ENCODE measurements at places on chromosomes 5 and 9. TPM values are rescaled to one million over a fixed set of nuclear protein-coding genes. Genes with fewer than 3 reads are reported as not detected.
A peak's percentile ranks its signal among the peaks of the same experiment; 100 is the strongest.

DNA sequence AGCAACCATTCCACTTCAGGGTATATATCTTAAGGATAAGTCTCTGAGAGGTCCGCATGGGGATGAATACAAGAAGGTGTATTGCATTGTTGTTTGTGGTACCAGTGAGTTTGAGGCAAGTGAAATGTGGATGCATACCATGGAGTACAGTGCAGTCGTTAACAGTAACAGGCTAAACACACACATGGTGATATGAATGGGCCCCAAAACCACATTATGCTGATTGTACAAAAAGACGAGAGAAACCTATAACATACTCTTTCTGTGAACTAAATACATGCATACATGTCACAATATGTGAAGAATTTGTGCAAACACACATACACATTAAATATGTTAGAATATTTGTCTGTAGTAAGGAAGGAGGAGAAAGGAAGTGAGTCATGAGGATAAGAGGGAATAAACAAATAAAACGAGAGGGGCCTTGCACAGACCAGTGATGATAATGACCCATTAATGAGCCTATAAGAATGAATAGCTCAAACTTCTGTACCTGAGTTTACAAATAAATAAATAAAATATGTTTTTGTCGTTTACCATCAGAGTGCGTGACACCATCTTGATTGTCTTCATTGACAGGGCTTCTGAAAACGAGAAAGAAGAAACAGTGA is 66.5 kb upstream of the RICTOR start:
- no peak for ATAC-seq

DNA sequence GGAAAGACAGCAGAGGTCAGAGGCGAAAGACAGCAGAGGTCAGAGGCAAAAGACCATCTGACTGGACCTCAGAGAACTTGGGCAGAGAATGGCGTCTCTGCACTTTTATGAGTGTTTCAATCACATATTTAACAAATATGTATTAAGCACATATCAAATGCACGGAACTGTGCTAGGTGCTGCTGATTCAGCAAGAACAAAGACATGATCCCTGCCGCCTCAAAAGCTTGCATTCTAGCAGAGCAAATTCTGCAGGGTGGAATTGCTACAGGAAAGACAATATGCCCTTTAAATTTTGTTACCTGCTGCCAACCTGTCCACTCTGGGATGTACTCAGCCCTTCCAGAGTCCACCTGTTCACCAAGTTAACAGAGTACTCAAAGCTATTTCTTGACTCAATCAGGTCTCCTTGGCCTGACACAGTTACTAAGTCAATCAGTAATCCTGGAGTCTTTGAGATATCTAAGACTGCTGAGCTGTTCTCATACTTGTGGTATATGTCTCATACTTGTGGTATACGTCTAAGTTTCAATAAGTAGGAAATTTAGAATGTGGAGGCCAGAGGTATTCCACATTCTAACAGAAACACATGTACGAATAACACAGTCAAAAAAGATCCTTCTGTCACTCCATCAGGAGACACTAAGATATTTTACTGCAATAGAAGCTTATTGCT is 131.8 kb downstream of the GNAQ start:
- ATAC-seq: no peak

DNA sequence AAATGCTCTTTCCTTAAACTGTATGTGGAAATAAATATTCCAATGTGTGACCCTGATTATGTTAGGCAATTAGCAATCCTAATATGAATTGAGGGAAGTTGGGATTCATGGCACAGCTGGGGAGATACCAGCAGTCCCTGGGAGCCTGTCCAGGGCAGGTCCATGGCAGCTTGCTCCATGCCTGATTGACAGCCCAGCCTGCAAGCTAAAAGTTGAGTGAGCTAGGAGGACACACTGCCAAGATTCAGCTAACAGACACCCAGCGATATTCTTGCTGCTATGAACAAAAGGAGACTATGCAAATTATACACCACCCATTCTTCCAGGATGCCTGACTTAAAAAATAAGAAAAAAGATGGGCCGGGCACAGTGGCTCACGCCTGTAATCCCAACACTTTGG is 6.2 kb downstream of the TGFBI start:
- peak; percentile 17 for ATAC-seq

DNA sequence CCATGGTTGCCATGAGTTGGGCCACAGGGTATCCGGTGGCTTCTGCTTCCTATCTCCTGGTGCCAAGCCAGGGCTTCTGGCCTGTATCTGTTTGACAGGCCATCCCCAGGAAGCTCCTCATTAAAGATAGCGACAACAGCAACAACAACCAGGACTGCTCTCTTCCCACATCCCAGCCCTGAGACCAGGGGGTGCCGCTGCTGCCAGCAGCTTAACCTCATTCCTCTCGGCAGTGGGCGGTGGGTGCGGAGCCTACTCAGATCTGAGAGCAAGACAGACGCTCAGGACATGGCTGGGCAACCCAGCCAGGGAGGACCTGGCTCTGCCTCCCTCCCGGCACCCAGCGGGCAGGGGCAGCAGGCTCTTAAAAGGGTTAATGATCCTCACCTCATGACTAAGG is 98.3 kb downstream of the PSD2 start:
- no peak for ATAC-seq

- peak; percentile 80 for ATAC-seq
These were observed 35.1 kb upstream of the ADRB2 start for GRCh38 chr5:148791334-148791667.

DNA sequence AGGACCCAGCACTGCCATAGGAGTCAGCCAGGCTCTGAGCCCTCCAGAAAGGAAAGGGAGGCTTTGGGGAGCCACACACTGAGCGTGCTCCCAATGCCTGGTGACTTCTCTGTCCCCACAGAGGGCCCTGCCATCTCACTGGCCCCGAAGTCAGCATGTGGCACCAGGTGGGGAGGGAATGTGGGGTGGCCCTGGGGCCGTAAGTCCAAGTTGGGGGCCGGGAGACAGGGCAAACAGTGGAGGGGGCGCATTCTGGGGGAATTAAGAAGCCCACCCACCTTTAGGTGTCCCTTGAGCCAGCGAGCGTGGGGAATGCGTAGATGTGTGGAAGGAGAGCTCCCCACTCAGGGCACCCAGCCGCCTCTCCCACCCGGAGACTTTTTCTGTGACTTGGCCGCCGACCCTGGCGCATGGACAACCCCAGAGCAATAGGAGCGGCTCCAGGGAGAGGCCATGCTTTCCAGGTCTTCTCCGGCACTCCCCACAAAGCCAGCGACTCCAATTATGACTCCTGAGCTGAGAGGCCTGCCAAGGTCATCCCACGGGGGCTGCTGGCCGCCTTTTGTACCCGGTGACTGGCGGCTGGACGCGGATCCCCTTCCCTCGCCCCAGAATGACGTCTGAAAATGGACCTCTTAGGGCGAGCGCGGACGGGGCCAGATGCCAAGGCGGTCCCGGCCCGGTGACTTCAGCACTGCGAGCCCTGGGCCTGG is 9.8 kb downstream of the IRX1 start:
- ATAC-seq: no peak

- no peak for ATAC-seq
These were observed 63.6 kb upstream of the SARDH start for GRCh38 chr9:133801739-133802138.

DNA sequence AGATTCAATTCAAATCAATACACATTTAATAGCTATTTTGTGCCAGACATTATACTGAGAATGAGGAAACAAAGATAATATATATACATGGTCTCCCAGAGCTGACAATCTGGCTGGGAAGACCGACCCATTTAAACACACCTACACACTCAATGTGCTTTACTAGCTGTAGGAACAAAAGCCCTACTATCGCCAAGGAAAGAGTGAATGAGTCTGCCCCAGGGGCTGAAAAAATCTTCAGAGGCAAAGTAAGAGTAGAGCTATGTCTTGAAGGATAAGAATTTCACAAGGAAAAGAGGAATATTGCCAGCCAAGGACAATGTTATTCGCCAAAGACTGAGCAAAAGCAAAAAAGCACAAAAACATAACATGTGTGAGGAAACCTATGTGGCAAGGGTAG is 6.6 kb downstream of the PFDN1 start:
- ATAC-seq: no peak

DNA sequence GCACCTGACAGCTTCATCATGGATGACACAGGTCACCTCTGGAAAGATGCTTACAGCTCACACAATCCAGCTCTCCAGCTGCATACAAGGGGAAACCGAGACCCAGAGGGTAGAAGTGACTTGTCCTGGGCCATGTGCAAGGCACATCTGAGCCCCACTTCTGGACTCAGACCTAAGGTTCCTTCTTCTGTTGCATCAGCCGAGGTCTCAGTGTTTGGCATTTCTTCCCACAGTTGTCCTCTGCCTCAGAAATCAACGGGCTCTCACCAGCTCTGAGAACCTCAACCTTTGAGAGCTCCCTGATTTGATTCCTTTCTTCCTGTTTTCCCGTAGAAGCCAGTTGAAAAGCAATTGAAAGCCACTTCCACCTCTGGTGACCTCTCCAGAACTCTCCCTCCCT is 38.7 kb upstream of the COL15A1 start:
- ATAC-seq: no peak

GRCh38 chr5:93409691-93410090 is 171.3 kb downstream of the NR2F1-AS1 start:
- no peak for ATAC-seq

GRCh38 chr9:10282084-10282483 is 330.7 kb downstream of the PTPRD start:
- no peak for ATAC-seq

DNA sequence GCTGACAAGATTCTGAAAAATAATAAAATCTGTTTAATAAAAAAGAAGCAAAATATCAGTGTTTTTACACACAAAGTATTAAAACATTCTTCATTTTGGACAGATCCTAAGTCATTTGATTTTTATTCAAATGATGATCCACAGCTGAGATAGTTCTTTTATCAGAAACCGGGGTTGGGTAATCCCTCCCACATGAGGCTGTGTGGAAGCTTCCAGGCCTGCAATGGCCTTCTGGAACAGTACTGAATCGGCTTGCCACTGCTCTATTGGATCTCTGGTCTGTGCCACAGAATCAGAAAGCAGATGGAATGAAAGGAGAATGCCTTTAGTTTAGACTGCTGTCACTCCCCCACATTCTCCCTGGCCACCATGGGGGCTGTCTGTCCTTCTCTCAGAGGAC is 6.1 kb upstream of the C5orf58 start:
- no peak for ATAC-seq

DNA sequence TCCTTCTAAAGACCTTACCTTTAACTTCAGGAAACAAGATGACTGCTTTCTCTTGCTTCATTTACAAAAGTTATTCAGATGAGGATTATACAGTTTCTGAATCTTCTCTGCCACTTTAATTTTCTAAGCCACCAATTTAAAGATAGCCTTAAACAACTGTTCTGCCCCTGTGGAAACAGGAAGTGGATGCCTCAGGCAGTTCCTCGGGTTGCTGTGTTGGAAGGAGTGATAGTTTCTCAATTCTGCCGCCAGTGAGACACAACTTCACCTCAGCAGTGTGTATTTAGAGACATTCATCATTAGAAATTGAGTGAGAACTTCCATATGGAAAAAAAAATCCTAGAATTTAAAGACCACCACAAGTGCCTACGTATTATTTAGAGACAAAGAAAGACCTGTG is 475.1 kb upstream of the WWC1 start:
- peak; percentile 47 for ATAC-seq

GRCh38 chr9:81389569-81389993 is 299.8 kb downstream of the TLE1 start:
- peak; percentile 84 for ATAC-seq

DNA sequence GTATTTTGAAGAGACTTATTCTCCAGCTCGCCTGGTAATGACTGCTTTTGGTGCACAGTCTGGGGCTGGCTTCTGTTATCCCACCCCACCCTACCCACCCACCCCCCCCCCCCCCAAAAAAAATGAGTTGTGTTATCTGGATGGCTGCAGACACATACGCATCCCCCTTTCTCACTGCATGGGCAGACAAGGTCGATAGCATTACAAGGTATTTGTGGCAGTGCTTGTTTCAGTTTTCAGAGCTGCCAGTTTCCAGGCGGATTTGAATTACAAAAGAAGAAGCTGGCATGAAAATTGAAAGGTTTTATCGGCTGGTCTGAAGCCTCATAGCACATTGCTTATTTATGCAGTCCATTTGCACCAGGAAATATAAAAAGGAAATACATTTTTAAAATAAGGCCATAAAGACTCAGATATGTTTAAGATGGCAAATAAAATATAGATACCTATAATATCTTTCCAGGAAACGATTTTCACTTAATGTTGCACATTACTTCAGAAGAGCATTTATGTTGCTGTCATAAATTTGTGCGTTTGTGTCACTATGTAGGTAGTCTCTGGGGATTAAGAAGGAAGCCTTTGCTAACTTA is 85.1 kb upstream of the GRHPR start:
- ATAC-seq: no peak

DNA sequence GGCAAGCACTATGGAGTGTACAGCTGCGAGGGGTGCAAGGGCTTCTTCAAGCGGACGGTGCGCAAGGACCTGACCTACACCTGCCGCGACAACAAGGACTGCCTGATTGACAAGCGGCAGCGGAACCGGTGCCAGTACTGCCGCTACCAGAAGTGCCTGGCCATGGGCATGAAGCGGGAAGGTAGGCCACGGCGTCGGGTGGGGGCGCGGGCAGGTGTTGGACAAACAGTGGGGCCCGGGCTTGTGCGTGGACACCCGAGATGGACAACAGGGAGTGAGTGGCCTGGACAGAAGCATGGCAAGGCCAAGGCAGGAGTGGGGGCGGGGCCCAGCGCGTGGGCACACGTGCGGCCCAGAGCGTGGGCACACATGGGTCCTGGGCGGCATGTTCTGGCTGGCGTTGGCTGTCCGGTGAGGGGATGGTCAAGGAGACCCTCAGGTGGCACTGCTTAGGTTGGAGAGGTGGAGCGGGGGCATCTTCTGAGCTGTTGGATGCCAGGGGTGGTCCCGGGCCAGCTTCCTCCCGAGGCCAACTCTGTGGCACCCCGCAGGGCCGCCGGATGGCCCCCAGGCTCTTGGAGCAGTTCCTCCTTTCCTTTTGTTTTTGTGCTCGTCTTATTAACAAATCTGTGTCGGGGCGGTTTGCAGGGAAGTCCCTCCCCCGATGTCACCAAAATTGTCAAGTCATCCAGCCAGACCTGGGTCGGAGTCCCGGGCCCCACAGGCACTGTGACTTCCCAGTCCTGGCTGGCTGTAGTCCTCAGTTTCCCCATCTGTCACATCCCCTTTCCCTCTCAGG is 82.9 kb downstream of the RXRA start:
- no peak for ATAC-seq

GRCh38 chr9:31740705-31741104 is 643.7 kb upstream of the ACO1 start:
- ATAC-seq: no peak

GRCh38 chr5:35979715-35980114 is 11.5 kb downstream of the UGT3A1 start:
- no peak for ATAC-seq

- ATAC-seq: peak; percentile 20
These were observed at the start of gene ACOT12 for GRCh38 chr5:81393783-81394718. ACOT12 (minus strand) TSS chr5:81394134; CDS start chr5:81394114, 20 bp downstream.

GRCh38 chr9:694403-695154 is 146.9 kb upstream of the DMRT1 start:
- peak; percentile 83 for ATAC-seq

BNC2 gene
- total RNA-seq: 3.7 TPM

SPINK13 gene
- not detected for total RNA-seq

SNCB gene
- total RNA-seq: not detected

C5orf34 gene
- total RNA-seq: 1.2 TPM

SPATA6L gene
- 3.1 TPM for total RNA-seq

ABCA2 gene
- total RNA-seq: 2.0 TPM

PDE6A gene
- total RNA-seq: 0.48 TPM

OGN gene
- total RNA-seq: 0.68 TPM

CDH10 gene
- total RNA-seq: not detected

ARID3C gene
- total RNA-seq: not detected

RPS14 gene
- 1,847 TPM for total RNA-seq

TRIM36 gene
- 1.2 TPM for total RNA-seq

ARL14EPL gene
- not detected for total RNA-seq
